ENCODE measurements at places on chromosomes 5 and 9.

GRCh38 chr5:146458894-146459293 is 11.8 kb downstream of the TCERG1 start:
- no peak for DNase-seq

DNA sequence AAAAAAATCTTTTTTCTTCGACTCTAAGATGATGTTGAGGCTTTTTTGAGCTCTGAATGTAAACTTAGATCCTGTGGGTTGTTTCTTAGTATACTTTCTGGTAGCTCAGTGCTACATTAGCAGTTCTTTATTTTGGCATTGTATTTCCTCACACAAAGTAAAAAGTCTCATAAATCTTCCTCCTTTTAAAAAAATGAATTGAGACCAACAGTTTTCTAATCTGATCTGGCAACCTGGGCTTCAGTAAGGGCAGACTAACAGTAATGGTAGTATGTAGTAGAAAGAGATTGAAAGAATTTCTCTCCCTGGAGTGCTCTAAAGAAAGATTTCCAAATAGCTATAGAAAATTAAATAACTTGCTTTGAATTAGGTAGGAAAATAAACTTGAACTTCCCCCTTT is 31.4 kb downstream of the ZCCHC7 start:
- no peak for DNase-seq

- peak; percentile 55 for DNase-seq
These were observed 757 bp downstream of the NRARP start for GRCh38 chr9:137301081-137301947.

- peak; percentile 78 for DNase-seq
These were observed 1.2 kb upstream of the INSL6 start for GRCh38 chr9:5186416-5187169.

- no peak for DNase-seq
These were observed 885.6 kb upstream of the COX7C start for GRCh38 chr5:85732185-85732584.

- DNase-seq, result no peak
These were observed 145.7 kb upstream of the TRPC7 start for GRCh38 chr5:136511046-136511445.

DNA sequence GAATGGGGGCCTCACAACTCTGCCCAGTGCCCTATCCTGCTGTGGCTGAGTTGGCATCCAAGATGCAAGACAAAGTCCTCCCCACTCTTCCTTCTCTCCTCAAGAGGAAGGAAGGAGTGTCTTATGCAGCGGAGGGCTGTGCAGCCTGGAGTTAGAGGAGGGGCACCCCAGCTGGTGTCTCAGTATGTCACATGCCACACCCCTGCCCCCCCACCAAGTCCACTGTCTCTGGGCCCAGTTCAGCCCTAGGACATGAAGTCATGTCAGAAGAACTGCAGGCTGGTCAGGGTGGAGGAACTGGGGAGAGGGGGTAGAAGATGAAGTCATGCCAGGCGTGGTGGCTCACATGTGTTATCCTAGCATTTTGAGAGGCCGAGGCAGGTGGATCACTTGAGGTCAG is 28.0 kb upstream of the SLC28A3 start:
- DNase-seq, result no peak

GRCh38 chr5:143672806-143673205 is 139.2 kb upstream of the HMHB1 start:
- no peak for DNase-seq
